ENCODE measurements at places on chromosomes 1 and 21. TPM values are rescaled to one million over a fixed set of nuclear protein-coding genes. Genes with fewer than 3 reads are reported as not detected.

- no peak for DNase-seq
Observed at GRCh38 chr1:12305377-12305776, 75.5 kb downstream of the VPS13D start.

The KIAA0040 gene
- 64.3 TPM for total RNA-seq

GRCh38 chr1:70205071-70205433 is 327 bp downstream of the LRRC40 start:
- no peak for DNase-seq

DNA sequence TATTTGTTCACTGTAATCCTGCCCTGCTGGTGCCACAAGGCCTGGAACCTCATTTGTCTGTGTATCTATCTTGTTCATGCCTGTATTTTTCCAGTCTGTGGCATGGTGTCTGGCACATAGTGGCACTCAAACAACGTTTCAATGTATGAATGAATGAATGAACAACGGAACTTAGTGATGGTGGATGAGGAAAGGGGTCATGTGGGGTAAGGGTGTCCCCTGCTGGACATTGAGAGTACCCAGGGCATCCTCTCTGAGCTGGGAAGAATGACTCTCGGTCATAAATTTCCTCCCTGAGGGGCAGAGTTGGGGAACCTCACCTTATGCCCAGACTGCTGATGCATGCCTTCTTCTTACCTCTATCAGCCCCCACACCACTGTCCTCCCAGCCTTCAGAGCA is 18.9 kb upstream of the ZNF683 start:
- peak; percentile 78 for DNase-seq

GRCh38 chr1:94191216-94191615 is 46.2 kb downstream of the ARHGAP29 start:
- no peak for DNase-seq

DNA sequence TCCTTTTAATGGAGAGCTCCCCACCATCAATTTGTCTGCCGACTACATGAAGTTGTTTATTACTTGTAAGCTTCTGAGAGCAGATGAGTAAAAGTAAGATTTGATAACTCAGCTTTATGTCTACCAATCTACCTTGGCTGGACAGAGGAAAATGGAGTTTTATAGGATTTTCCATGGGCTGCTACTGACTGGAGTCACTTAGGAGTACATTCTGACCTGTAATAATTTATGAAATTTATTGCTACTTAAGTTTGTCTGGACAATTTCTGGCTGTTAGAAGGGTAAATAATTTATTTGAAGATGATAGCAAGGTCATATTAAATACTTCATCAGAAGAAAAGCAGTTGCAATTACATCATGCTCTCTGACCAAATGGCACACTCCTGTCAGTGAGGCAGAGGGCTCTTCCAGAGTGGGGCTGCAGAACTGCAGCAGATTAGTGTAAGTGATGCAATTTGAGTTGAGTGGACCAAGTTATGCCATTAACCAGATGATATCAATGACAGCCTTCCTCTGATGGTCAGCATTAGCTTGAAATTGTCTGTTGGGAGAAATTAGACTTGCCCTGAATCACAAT is 736.7 kb upstream of the PTBP2 start:
- no peak for DNase-seq

DNA sequence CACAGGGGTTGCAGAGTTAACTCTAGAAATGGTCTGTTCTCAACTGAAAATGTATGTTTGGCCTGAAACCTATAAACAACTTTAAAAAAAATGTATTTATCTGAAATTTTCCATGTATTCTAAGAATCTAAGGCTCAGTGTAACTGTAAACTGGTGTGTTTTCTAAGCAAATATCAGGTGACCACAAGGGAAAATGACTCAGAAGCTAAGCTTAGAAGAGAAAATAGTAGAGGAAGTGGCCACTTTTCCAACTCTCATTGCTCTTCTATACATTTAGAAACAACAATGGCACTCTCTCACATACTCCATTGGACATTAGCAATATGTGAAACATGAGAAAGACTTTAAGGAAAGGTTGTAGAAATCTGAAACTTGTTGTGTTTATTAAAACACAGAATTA is 7.5 kb downstream of the TNFSF18 start:
- no peak for DNase-seq
